ENCODE measurements at places on chromosomes 2 and 18.

GRCh38 chr2:5535301-5535700, 156.9 kb upstream of the SOX11 start:
- DNase-seq, result no peak

DNA sequence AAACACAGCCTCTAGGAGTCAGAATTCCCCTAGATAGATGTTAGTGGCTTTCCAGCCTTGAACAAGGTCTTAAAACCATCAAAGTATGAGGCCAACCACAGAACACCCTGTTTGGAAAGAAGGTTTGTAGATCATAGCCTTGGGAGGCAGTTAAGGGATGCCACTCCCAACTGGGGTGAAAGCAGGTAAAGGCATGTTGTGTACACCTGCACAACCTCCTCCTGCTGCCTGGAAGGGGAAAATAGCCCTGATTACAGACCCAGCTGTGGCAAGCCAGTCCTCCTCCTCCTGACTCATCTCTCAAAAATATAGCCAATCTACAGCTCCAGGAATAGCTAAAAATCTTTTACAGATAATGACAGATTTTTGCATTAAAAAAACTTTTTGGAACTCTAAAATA, 108.1 kb downstream of the RBM43 start:
- DNase-seq, result no peak

GRCh38 chr2:86782748-86783147, 8.0 kb downstream of the CD8A start:
- DNase-seq, result no peak

GRCh38 chr2:56167616-56168562, 15.9 kb upstream of the CCDC85A start:
- no peak for DNase-seq

GRCh38 chr2:61011678-61012077, 5.8 kb upstream of the PEX13 start:
- DNase-seq, result no peak

DNA sequence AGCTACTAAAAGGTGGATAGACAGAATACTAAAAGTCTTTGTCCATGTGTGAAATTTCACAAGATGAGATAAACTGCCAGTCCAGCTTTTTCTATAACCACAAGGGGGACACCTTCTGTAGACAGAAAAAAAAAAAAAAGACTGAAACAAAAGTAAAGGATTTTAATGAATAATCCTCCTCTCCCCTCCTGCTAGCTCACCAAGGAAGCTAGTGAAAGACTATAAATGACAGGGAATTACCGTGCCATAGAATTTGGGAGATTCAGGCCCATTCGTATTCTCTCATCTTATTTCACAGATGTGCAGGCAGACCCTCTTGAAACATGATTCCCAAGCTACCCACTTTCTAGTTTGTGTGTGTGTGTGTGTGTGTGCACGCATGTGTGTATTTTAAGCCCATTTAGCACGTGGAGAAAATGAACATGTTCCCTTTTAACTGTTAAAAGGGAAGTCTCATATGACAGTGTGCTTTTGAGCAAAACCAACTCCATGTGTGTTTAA, 36.3 kb upstream of the SLC8A1 start:
- no peak for DNase-seq

DNA sequence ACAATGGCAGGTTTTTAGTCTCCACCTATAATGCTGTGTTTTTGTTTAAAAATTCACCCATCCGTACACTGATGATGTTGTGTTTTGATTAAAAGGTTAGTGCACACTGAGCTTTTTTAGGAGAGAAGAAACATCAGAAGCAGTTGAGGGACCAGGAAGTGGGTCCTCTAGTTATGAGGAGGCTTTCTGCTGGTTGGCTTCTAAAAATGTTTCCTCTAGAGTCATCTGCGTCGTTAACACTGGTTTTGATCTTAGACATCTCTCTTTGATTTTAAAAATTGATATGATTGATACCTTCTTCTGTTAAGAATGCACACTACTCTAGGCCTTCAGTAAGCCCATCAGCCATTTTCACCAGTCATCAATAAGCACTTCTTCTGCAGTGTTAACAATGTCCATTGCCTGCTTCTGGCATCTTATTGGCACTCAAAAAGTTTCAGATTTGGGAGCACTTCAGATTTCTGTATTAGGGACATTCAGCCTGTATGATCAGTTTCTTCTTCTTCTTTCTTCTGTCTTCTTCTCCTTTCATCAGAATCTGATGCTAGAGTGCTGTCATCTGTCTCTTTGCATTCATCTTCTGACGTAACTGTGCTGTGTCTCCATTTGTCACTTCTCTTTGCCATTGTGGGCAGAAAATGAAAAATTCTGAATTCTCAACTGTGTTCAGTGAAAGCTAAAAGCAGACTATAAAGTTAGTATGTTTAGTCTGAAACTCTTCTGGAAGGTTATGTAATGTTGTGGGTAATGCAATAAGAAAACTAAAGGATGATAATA, 56.3 kb downstream of the PHLPP1 start:
- DNase-seq, result no peak

- DNase-seq, result no peak
These were observed 2.1 kb downstream of the TRIB2 start for GRCh38 chr2:12718711-12719399.

GRCh38 chr2:157087373-157088002, 170.0 kb upstream of the GALNT5 start:
- no peak for DNase-seq

- no peak for DNase-seq
These were observed 69.6 kb downstream of the KLHL29 start for GRCh38 chr2:23454501-23455120.

- no peak for DNase-seq
These were observed 361.1 kb upstream of the SLC14A2 start for GRCh38 chr18:45253973-45254708.

DNA sequence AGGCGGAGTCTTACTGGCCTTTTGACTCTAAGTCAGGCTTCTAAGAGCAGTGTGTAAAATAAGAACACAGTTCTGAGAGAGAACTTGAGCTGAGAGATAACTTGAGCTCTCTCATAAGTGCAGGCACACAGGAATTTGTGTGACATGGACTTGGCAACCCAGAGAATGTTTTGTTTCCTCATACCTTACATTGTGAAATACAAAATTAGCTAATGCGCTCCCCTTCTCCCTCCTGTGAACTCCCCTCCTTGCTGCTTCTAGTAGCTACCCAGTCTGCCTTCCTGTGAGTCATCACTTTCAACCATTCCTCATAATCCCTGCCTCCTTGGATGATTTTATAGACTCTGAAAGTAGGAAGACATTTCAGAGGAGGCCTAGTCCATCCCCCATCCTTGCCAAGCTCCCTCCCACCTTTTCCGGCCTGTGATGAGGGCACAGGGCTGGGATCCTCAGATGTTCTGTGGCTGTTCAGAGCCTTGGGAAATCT, 22.6 kb downstream of the FER1L5 start:
- DNase-seq, result no peak

DNA sequence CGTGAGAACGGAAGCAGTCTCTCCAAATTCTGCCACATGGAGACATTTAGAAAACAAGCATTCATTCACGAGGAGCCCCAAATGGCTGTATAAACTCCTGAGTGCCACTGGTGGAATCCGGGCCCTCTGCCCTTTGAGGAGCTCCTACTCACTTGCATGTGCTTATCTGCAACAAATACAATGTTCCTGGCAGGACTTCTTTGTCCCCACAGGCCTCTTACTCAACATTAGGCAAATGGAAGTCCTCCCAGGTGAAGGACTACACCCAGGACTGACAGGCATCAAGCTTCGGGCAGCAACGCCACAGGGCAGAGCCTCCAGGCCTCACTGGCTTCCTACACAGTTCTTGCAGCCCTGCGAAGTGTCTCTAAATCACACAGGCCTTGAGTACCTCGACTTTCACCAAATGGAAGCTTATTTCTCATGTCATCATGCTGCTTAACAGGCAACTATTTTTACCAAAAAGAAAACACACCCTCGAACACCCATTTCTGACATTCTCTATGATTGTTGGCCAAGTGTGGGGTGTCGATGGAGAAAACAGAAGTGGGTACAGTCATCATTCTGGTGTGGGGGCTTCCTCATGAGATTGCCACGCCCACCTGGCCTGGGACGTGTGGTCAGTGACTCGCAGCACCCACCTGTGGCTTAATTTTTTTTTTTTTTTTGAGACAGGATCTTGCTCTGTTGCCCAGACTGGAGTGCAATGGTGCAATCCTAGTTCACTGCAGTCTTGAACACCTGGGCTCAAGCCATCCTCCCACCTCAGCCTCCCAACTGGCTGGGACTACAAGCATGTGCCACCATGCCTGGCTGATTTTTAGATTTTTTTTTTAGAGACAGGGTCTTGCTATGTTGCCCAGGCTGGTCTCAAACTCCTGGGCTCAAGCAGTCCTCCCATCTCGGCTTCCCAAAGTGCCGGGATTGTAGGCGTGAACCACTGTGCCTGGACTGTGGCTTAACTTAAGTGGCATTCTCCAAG, 186.8 kb upstream of the GLI2 start:
- DNase-seq, result no peak

- no peak for DNase-seq
These were observed 457.6 kb downstream of the BCL11A start for GRCh38 chr2:60095903-60096302.

DNA sequence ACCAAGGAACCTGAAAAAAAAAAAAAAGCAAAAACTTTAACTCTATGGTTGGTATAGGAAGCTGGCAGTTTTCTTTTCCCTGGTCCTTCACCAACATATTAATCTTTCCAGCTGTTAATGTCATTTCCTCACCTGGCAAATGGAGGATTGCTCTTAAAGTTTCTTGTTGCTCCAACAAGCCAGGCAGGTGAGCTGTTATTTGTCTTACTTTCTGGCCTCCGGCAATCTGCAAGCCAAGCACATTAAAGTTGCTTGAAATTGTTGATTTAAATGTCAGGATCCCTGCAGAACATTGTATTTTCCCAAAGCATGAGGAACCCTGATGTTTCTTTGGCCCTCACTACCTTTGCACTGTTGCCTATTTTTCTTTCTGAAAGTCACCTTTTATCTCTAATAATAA, 664.9 kb downstream of the METTL4 start:
- DNase-seq, result no peak

GRCh38 chr18:22914633-22915032, 18.5 kb upstream of the RBBP8 start:
- DNase-seq, result no peak

DNA sequence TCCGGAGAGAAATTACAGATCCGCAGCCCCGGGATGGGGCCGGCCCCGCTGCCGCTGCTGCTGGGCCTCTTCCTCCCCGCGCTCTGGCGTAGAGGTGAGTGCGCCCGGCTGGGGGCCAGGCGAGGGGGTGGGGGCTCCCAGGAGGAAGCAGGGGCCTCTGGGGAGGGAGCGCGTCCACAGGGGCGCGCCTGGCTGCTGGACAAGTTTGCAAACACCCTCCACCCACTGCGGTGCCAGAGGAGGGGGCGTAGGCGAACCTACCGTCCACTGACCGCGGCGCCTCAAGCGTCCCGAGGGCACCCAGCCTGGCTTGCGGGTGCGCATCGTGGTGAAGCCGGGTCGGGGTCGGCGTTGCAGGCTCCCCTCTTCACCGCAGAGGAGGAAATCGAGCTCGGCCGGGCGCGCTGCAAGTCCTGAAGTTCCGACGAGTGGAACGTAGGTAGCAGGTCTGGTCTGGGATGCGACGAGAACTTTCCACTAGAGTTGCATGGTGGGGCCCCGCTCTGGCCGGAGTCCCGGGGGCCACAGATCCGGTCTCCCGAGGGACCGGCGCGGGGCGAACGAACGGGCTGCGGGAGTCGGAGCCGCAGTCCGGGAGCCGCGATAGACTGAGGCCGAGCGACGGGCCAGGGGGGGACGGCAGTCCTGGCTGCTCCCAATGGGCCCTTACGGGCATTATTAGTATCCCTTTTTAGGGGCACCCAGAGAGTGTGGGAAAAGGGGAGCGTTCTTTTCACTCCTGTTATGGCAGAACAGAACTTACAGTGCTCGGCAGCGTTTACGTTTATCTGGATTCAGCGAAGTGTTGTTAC, 502 bp downstream of the MERTK start:
- no peak for DNase-seq

- no peak for DNase-seq
These were observed 72.4 kb upstream of the YWHAQ start for GRCh38 chr2:9703085-9703678.

GRCh38 chr2:232142049-232142448, 180.5 kb downstream of the DIS3L2 start:
- DNase-seq, result no peak

- no peak for DNase-seq
These were observed 15.2 kb upstream of the TWSG1 start for GRCh38 chr18:9319333-9319732.

GRCh38 chr18:79309614-79310358, 85.9 kb upstream of the NFATC1 start:
- DNase-seq, result no peak

DNA sequence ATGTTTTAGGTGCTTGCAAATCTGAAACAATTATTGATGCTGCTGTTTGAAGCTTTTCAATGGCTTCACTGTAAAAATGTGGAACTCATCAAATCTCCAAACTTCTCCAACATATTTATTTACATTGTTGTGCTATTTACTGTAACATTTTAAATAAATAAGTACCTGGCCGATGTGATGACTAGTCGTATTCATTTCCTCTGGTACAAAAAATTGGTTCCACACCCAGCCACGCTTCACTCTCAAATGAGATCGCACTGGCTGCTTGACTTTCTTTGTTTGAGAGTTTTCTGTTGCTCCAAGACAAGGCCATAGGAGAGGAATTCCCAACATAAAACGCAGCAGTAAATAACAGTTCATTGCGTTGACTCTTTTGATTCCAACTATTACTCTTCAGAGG, 32.0 kb downstream of the CDH19 start:
- DNase-seq, result no peak

GRCh38 chr2:180202467-180202951, 195.4 kb upstream of the CWC22 start:
- no peak for DNase-seq

DNA sequence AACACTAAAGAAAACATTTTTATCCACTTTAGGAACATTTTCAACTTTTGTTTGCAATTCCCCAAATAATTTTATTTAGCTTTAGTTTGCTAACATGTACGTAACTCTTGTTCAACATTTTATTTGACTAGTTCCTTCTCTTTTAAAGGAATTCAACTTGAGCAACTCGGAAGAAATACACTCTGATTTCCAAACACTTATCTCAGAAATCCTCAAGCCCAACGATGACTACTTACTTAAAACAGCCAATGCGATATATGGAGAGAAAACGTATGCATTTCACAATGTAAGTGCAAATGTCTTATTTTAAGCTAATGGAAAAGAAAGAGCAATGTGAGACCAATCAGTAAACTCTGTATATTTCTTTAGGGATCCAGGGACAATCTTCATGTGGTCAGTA, 10.1 kb downstream of the SERPINB10 start:
- no peak for DNase-seq

DNA sequence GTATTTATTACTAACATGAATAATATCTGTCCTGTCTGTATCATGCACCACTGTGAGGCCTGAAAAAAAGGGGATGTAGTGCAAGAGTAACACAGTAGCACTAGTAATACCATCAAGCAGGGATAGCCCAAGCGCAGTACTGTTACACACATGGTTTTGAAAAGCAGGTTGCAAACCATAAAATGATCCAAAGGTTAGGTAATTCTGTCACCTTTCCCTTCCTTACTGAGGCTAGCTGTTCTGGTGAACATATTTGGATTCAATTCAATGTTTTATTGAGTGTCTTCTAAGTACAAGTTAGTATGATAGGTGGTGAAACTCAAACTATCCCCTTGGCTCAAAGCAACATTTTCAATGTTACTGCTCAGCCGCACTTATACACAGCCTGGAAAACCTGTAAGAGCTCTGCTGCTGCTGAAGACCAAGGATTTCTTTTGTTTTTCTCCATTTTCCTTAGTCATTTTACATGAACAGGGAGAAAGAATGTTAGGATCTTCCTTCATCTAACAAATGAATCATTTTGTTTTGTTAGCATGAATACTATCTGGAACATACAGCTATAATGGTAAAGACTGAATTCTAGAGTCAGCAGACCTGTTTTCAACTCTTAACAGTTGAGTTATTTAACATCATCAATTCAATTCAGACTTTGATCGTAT, 102.5 kb upstream of the ITPRID2 start:
- no peak for DNase-seq

Data from hematopoietic multipotent progenitor cell treated with erythropoietin and hydrocortisone succinate and interleukin-3 and kit ligand, for 17 days (in vitro differentiated cells).